Suprapubic skin (tissue), 4 donors: ENCODE measurements at places on chromosomes 6 and 20.
A peak's percentile ranks its signal among the peaks of the same experiment; 100 is the strongest.

DNA sequence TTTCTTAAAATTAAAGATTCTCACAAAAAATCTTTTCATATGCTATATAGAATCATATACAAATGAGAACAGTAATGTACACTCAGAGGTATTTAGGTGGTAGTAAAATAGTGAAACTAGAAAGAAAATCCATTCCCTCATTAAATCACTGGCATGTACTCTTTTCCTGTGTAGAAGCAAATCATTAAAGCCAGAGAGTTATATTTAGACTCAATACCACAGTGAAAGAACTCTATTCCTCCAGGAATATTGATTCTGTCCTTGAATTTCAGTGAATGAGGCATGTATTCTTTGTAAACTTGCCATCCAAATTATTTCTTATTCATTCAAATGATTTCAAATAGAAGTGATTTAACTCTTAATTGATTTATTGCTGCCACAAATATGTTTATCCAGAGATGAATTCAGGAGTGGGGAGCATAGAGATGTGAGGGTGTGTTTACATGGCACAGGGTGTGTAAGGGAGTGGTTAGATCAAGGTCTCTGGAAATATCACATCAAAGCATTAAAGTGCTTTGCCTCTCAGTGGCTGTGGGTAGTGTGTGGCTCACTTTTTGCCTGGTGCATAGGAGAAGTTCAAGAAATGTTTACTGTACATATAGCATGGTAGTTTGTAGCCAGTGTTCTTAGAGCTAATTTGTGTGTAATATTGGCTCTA is 141.2 kb downstream of the FAM83B start:
- H3K27me3 ChIP-seq = no peaks in the 10 kb centered on the region
- no peaks in the 10 kb centered on the region for H3K36me3 ChIP-seq
- DNase-seq = no peak
- H3K4me3 ChIP-seq = no peak overlapping the region
- no peaks in the 10 kb centered on the region for H3K4me1 ChIP-seq

- no peaks in the 10 kb centered on the region for H3K27me3 ChIP-seq
- H3K36me3 ChIP-seq = peaks cover 21% of the 10 kb centered on the region
- peaks cover 36% of the 10 kb centered on the region for H3K4me1 ChIP-seq
- H3K4me3 ChIP-seq = no peak overlapping the region
These were observed 46.4 kb upstream of the SPDEF start for GRCh38 chr6:34602318-34603111.

DNA sequence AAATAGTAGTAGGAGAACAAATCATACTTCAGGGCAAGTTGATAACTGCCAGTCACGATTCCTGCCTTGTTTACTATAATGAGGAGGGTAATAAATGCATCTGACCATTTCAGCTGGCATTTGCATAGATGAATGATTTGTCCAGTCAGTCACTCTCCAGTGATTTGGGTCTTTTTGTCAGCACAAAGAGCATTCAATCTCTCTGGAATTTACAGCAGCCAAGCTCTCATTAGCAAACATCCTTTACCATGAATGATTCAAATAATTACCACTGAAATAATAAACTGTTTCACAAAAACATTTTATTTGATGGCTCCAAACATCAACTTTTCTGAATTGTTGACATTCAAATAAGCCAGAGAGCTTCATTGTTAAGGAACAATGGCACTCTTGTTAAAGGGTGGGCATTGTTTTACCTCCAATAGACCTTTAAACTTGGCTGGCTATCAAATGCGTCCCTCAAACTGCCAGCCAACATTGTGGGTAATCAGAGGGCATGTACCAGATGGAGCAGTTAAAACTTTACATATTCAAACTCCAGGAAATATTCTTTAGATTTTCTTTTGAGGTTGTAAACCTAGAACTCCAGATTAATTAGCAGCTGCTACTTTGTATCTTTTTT is 30.0 kb upstream of the FBXL4 start:
- no peak overlapping the region for H3K27ac ChIP-seq
- no peak overlapping the region for H3K4me3 ChIP-seq
- no peak for DNase-seq
- no peaks in the 10 kb centered on the region for H3K36me3 ChIP-seq
- H3K4me1 ChIP-seq = peaks cover 6% of the 10 kb centered on the region

GRCh38 chr6:13682346-13682745 is 29.3 kb downstream of the RANBP9 start:
- no peaks in the 10 kb centered on the region for H3K27me3 ChIP-seq
- no peak overlapping the region for H3K4me3 ChIP-seq
- DNase-seq = no peak
- H3K4me1 ChIP-seq = peaks cover 9% of the 10 kb centered on the region
- H3K36me3 ChIP-seq = peaks cover 7% of the 10 kb centered on the region

- no peak for DNase-seq
- H3K36me3 ChIP-seq = no peaks in the 10 kb centered on the region
- H3K27ac ChIP-seq = no peak overlapping the region
- no peak overlapping the region for H3K4me3 ChIP-seq
- H3K4me1 ChIP-seq = no peaks in the 10 kb centered on the region
These were observed 267.2 kb upstream of the RNF24 start for GRCh38 chr20:4282550-4282949.

- DNase-seq = no peak
- peaks cover 13% of the 10 kb centered on the region for H3K4me1 ChIP-seq
- no peak overlapping the region for H3K4me3 ChIP-seq
These were observed 75.9 kb upstream of the SYNJ2 start for GRCh38 chr6:157905590-157906342.

- H3K4me1 ChIP-seq = peaks cover 47% of the 10 kb centered on the region
- no peaks in the 10 kb centered on the region for H3K36me3 ChIP-seq
- H3K27ac ChIP-seq = peak overlapping the region; percentile 76
- DNase-seq = no peak
- peaks cover 7% of the 10 kb centered on the region for H3K27me3 ChIP-seq
These were observed 1.7 kb downstream of the RPS6KA2 start for GRCh38 chr6:166625356-166625755.

DNA sequence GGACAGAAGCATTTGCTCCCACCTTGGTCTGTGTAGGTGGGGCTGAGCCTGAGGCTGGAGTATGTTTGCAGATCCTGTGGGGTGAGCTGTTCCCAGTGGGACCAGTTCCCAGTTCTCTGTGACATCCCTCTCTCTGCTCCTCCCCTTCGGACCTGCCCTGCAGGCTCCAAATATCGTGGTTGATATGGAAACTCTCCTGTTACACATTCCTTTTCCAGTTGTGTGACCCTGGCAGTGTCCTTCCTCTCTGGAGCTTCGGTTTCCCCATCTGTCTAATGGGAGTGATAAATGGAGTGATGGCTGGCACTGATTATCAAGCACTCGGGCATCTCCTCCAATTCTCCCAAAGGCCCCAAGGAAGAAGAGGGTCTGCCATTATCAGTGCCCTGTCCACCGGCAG is 15.7 kb upstream of the TGM2 start:
- no peaks in the 10 kb centered on the region for H3K4me1 ChIP-seq
- no peak for DNase-seq
- H3K4me3 ChIP-seq = no peak overlapping the region
- H3K36me3 ChIP-seq = no peaks in the 10 kb centered on the region
- H3K27me3 ChIP-seq = peaks cover 5% of the 10 kb centered on the region

DNA sequence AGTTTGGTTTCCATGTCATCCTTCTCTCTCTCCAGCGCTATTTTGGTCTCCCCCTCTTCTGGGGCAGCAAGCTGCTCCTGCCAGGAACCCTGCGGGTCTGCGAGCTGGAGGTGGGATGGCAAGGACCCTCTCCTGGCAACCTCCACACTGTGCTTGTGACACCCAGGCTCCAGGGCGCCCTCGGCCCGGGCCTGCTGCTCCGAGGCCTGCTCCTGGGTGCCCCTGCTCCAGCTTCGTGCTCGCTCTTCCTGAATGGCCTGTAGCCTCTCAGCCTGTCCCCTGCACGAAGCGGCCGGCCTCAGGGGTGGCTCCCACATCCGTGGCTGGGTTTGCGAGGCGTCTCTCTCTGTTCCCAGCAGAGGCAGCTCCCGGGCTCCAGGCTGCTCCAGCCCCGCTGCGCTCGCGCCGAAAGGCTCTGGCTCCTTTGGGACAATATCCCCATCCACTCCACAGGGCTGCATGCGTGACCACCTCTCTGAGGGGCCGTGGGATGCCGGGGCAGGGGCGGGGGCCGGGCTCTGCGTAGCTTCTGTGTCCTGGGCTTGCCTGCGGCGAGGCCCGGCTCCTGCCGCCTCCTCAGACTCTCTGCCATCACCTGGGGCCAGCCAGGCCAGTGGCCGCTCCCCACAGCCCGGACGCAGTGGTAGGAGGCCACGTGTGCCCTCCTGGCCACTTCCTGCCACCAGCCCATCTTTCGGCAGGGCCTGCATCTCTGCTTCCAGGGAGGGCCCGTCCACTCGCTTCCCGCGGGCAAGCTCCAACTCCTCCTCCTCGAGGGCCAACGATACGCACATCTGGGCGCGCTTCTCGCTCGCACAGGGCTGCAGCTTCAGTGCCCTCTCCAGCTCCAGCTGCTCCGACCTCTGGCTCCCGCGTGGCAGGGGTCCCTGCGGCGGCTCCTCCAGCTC is 68.9 kb downstream of the GINS1 start:
- H3K27ac ChIP-seq = no peak overlapping the region
- H3K36me3 ChIP-seq = peaks cover 3% of the 10 kb centered on the region
- peaks cover 23% of the 10 kb centered on the region for H3K4me1 ChIP-seq
- H3K4me3 ChIP-seq = no peak overlapping the region

GRCh38 chr6:166354965-166355364 is 12.6 kb upstream of the SFT2D1 start:
- no peak overlapping the region for H3K4me3 ChIP-seq
- H3K36me3 ChIP-seq = no peaks in the 10 kb centered on the region
- H3K27ac ChIP-seq = no peak overlapping the region

DNA sequence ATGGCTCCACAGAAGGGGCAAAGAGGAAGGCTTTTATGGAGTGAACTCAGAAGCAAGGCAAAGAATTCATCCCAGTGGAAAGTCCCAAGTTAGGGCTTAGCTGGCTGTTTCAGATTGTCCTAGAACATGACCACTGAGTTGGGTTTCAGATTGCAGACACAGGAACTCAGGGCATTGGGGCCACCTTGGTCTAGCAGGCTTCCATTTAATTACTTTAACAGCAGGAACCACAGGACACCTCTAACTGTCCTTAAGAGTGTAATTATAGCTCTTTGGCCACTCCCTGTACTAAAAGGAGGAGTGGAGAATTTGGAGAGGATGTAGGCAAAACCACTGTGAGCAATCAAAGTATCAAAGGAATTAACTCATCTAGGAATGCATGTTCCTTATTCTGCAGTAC is 150.6 kb upstream of the AGPAT4 start:
- H3K4me3 ChIP-seq = no peak overlapping the region
- H3K4me1 ChIP-seq = no peaks in the 10 kb centered on the region
- no peaks in the 10 kb centered on the region for H3K27me3 ChIP-seq
- DNase-seq = no peak
- no peaks in the 10 kb centered on the region for H3K36me3 ChIP-seq

DNA sequence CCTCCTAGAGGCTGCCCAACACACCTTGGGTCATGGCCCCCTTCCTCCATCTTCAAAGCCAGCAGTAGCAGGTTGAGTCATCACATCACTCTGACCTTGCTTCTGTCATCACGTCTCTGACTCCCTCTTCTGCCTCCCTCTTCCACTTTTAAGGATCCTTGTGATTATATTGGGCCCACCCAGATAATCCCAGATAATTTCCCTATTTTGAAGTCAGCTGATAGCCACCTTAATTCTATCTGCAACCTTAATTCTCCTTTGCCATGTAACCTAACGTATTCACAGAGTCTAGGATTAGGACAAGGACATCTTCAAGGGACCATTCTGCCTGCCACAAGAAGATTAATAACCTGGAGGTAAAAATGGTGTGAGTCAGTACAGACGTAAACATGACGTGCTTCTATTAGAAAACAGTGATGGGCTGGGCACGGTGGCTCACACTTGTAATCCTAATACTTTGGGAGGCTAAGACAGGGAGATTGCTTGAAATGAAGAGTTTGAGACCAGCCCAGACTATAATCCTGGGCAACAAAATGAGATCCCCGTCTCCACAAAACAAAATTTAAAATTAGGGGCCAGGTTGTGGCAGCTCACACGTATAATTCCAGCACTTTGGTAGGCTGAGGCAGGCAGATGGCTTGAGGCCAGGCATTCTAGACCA is 3.3 kb downstream of the ZSWIM3 start:
- H3K27ac ChIP-seq = no peak overlapping the region
- no peaks in the 10 kb centered on the region for H3K36me3 ChIP-seq
- no peak overlapping the region for H3K4me3 ChIP-seq
- H3K4me1 ChIP-seq = peaks cover 22% of the 10 kb centered on the region

- H3K4me1 ChIP-seq = no peaks in the 10 kb centered on the region
- H3K27ac ChIP-seq = no peak overlapping the region
- no peaks in the 10 kb centered on the region for H3K36me3 ChIP-seq
- no peaks in the 10 kb centered on the region for H3K27me3 ChIP-seq
- DNase-seq = no peak
These were observed 318.9 kb upstream of the PLCB4 start for GRCh38 chr20:8749986-8750385.

- no peak overlapping the region for H3K4me3 ChIP-seq
- H3K27ac ChIP-seq = no peak overlapping the region
These were observed 236.3 kb downstream of the HAO1 start for GRCh38 chr20:7703996-7704395.

- no peak overlapping the region for H3K27ac ChIP-seq
- no peak overlapping the region for H3K4me3 ChIP-seq
- H3K4me1 ChIP-seq = peaks cover 7% of the 10 kb centered on the region
- H3K36me3 ChIP-seq = no peaks in the 10 kb centered on the region
These were observed 25.8 kb downstream of the BCAS4 start for GRCh38 chr20:50820515-50821256.

DNA sequence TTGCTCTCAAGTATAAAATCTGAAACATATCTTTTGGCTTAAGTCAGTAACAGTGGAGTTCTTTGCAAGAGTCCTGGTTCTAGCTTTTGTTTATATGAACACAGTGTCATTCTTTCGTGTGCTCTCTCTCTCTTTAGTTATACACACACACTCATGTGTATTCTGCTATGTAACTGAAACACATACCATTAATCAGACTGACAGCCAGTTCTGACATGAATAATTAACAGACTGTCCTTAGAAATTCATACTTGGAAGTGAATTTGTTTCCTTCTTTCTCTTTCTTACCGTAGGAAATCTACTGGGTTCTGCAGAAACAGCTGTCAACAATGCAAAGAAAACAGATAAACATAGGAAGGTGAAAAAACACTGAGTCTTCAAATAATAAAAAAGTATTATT is 2.5 kb downstream of the MCM9 start:
- peaks cover 15% of the 10 kb centered on the region for H3K4me1 ChIP-seq
- no peak for DNase-seq
- H3K27ac ChIP-seq = no peak overlapping the region
- no peaks in the 10 kb centered on the region for H3K27me3 ChIP-seq

- H3K4me1 ChIP-seq = peaks cover 19% of the 10 kb centered on the region
- H3K27me3 ChIP-seq = peaks cover 5% of the 10 kb centered on the region
These were observed 14.1 kb upstream of the SIRPB2 start for GRCh38 chr20:1505361-1505760.

GRCh38 chr20:47612670-47613069 is 111.0 kb downstream of the NCOA3 start:
- no peaks in the 10 kb centered on the region for H3K36me3 ChIP-seq
- no peak overlapping the region for H3K27ac ChIP-seq
- H3K27me3 ChIP-seq = no peaks in the 10 kb centered on the region
- H3K4me3 ChIP-seq = no peak overlapping the region
- DNase-seq = no peak
